ENCODE measurements at places on chromosomes 12 and 14.

DNA sequence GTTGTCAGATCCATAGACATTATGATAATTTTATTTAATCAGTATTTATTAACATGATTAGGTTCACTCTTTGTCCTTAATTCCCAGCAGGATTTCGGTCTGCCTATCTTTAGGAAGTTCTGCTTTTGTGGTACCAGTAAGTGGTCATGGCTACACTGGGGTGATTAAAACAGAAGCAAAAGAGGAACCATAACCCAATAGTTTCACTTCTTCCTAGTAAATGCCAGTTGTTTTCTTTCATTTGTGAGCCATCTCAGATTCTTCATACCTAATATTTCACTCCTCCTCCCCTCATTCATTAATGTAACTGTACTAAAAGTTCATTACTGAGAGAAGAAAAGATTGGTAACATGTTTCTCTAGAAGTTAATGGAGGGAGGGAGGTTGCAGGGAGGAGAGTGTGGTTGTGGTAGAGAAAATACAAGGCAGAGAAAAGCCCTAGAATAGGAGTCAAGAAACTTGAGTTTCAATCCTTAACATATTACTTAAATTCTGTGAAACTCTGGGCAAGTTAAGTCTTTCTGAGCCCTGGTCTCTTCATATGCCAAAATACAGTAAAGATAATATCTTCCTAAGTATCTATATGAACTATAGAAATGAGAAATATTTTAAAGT lies 101.2 kb downstream of the PEBP1 start:
- no peak for DNase-seq

DNA sequence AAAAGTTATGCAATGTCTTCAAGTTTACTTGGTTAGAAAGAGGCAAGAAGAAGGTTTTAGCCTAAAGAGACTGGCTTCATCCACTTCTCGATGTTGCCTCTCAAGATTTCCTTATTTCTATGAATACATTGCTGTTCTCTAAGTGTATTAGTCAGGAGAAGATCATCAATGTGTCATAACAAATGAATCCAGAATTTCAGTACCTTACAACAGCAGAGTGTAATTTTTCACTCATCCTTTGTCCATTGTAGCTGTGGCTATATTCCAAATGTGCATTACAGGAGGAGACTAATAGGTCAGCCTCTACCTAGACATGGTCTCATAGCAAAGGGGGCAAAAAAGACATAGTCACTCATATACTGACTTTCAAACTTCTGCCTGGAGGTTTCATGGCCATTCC lies 579.1 kb downstream of the PRKD1 start:
- DNase-seq, result no peak

DNA sequence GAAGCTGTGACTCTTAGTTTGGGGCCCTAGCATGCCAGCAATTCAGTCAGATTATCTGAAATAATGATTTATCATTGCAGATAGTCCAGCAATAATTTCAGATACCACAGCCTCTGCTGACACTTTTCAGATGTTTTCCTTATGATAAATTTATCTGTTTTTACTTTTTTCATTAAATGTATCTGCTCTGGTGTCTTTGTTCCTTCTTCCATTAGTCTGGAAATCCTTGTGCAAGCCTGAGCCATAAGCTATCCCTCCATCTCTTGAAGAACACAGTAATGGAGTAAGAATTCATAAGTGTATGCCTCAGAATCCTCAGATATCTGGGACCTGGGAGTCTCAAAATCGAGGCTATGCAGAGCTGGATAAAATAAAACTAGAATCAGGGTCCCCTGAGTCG lies 146.4 kb upstream of the KRR1 start:
- no peak for DNase-seq

DNA sequence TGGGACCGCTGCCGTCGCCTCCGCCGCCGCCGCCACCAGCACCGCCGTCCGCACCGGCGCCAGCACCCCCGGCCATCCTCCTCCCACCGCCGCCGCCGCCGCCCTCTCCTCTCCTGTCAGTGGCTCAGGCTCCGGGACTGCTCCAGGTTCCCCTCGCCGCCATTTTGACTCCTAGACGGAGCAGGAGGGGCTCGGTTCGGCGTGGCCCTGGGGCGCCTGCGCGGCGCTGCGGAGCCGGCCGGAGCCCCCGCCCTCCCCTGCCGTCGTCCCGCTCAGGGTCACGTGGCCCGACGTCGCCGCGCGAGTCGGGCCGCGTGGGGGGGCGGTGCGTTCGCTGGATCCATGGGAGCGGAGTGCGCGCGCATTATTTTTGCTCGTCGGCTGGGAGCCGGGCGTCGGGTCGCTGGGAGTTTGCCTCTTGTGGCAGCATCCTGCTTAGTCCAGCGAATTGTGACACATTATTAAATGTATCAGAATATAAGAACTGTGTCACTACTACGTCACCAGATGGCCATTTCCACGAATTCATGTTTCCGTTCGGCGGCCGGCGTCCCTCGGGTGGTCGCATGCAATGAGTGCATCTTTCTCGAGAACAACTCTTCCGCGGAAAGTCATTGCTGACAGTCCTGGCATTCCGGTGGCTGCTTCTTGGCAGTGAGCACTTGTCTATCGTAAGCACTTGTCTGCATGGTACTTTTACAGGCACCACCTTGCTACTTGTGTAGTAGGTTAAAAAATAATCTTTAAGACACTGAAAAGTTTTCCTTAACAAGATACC lies at the start of gene BTBD7:
TSS of gene BTBD7 (minus strand) at position 184 of the 778 bp plus-strand sequence. CDS start 36,985 bp downstream, outside the sequence.
- DNase-seq, result peak; percentile 97

GRCh38 chr14:63867933-63868921 lies 15.4 kb downstream of the SYNE2 start:
- DNase-seq, result no peak

GRCh38 chr14:98957211-98958047 lies 314.6 kb downstream of the BCL11B start:
- DNase-seq, result peak; percentile 16

GRCh38 chr14:89027097-89027740 lies 202.8 kb downstream of the TTC8 start:
- DNase-seq, result peak; percentile 32

Measured in heart left ventricle (tissue), 16 donors.